ENCODE measurements at places on chromosomes 3 and 15.

- no peak for DNase-seq
Measured at GRCh38 chr15:31473385-31474058, 146.9 kb downstream of the KLF13 start.

- peak; percentile 35 for DNase-seq
Measured at GRCh38 chr3:72520690-72521308, 327.4 kb downstream of the SHQ1 start.

DNA sequence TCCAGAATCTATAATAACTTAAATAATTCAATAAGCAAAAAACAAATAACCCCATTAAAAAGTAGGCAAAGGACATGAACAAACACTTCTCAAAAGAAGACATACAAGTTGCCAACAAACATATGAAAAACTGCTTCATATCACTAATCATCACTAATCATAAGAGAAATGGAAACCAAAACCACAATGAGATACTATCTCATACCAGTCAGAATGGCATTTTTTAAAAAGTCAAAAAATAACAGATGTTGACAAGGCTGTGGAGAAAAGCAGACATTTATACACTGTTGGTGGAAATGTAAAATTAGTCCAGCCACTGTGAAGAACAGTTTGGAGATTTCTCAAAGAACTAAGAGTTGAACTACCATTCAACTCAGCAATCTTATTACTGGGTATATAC, 19.5 kb upstream of the ZMAT3 start:
- no peak for DNase-seq

DNA sequence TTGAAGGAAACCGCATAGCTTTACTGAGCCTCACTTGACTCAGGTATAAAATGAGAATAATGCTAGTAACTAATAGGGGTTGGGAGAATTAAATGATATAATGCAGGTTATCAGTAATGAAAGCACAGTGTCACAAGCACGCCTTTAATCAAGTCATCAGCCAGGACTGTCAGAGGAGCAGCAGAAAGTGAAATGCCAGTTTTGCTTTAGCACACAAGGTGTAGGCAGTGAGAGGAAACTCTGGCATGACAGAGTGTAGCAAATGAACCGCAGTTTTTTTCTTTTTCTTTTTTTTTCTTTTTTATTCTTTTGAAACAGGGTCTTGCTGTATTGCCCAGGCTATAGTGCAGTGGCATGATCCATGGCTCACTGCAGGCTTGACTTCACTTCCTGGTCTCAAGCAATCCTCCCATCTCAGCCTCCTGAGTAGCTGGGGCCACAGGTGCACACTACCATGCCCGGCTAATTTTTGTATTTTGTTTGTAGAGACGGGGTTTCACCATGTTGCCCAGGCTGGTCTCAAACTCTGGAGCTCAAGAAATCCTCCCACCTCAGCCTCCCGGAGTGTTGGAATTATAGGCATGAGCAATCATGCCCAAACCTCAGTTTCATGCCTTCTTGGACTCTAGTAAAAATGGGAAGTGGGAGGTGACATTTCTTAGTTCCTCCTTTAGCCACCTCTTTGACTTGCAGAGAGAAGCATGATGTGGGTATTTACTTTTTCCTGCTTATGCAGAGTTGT, 9.7 kb upstream of the SCAANT1 start:
- DNase-seq, result no peak

- DNase-seq, result no peak
Measured at GRCh38 chr15:63023351-63023945, 19.1 kb upstream of the TPM1 start.

GRCh38 chr3:64460141-64460730, 227.6 kb downstream of the ADAMTS9 start:
- DNase-seq, result no peak

Data from stimulated activated CD4-positive, alpha-beta T cell treated with anti-CD3 and anti-CD28 coated beads, Interleukin-12 subunit alpha, Interleukin-12 subunit beta, amount 100 ng/mL, for 24 hours (primary cell).